Endodermal cell (in vitro differentiated cells): ENCODE measurements at places on chromosomes 4 and X. TPM values are rescaled to one million over a fixed set of nuclear protein-coding genes. Genes with fewer than 3 reads are reported as not detected.

MSANTD1 gene
- 0.31 to 1.2 TPM (median 1.00 TPM) in 3 replicates for total RNA-seq

DNA sequence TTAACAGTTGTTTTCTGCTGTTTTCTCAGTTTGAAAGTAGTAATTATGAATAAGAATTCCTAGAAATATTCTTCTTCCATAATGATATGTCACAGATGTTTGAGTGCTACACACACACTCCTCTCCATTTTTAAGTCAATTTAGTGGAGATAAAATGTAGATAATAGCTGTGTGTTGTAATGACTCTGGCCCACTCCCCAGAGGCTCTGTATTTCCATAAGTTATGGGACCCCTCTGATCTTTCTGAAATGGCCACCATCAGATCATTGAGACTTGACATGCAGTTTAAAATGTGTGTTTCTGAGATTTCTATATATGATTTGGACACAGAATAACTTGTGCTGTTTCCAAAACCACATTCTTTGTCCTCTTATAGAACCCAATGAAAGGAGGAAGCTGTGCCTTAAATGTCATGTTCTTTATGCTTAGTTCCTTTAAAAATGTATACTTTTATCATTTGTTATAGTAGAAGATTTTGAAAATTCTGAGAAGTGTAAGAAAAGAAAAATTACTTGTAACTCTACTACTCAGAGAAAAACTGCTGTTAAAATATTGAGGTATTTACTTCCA is 46.4 kb downstream of the GAB1 start:
- no peaks in the 10 kb centered on the region for H3K27me3 ChIP-seq
- peaks cover 4% of the 10 kb centered on the region for H3K4me1 ChIP-seq
- no peaks in the 10 kb centered on the region for H3K36me3 ChIP-seq
- no peak overlapping the region for H3K4me3 ChIP-seq
- H3K27ac ChIP-seq = no peak overlapping the region
- DNase-seq = no peak

NAAA gene
- 1.7 and 1.9 TPM in 2 replicates for total RNA-seq

DNA sequence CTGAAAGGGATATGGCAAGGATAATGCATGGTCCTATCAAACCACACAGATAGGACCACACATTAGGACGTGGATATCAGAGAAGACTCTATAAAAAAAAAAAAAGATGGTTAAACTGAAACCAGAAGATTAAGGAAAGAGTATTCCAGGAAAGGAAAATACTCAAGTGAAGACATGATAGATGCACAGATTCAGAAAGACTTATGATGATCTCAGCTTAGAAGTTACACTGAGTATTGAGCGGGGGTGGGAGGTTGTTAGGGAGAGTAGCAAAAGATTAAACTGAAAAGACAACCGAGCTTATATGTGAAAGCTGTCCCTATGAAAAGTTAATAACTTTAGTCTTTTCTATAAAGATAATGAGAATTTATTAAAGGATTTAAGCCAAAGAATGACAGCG is 211.0 kb upstream of the EMCN start:
- H3K4me1 ChIP-seq = no peaks in the 10 kb centered on the region
- no peaks in the 10 kb centered on the region for H3K36me3 ChIP-seq
- no peaks in the 10 kb centered on the region for H3K27me3 ChIP-seq
- no peak overlapping the region for H3K4me3 ChIP-seq
- no peak overlapping the region for H3K27ac ChIP-seq

SOX3 gene
- 2.0 and 3.3 TPM in 2 replicates for total RNA-seq

RTL3 gene
- not detected in 3 replicates for total RNA-seq

DNA sequence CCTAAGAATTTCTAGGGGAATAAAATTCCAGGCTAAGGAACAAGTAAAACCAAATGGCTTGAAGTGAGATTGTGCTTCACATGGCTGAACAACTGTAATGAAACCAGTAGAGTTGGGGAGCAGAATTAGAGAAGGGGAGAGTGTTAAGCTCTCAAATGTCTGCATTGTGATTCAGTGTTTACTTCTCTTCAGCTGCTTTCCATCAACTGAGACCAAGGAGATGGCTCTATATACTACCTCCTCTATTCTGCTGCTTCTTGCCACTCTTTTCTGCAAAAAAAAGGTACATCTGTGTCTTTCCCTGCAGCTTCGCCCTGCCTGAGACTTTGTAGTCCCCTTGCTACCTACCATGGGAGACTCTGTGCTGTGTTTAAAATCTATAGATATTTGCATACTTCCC is 73.5 kb downstream of the WDFY3 start:
- peaks cover 52% of the 10 kb centered on the region for H3K36me3 ChIP-seq
- no peak overlapping the region for H3K4me3 ChIP-seq
- H3K27me3 ChIP-seq = no peaks in the 10 kb centered on the region
- H3K27ac ChIP-seq = no peak overlapping the region
- DNase-seq = no peak

DNA sequence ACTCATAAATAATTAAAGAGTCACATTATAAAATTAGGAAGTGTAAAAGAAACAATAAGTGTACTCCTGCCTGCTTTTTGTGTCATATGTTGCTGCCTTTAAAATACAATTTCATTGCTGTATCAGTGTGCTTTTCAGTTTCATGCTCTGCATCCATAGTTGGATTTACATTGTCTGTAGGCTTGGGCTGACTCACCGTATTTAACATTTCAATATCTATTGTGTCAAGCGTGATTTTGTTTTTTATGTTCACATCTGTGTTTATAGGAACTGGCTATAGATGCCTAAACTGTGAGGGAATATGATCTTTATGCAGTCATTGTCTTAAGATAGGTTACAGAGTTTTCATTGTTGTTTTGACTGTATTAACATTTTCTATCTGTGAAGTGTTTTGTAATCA is 18.1 kb downstream of the CCSER1 start:
- H3K4me3 ChIP-seq = no peak overlapping the region
- no peak overlapping the region for H3K27ac ChIP-seq
- no peaks in the 10 kb centered on the region for H3K27me3 ChIP-seq
- H3K4me1 ChIP-seq = no peaks in the 10 kb centered on the region
- H3K36me3 ChIP-seq = no peaks in the 10 kb centered on the region

GRCh38 chr4:76729980-76730379 is 168.0 kb downstream of the SOWAHB start:
- H3K36me3 ChIP-seq = peaks cover 16% of the 10 kb centered on the region
- H3K27me3 ChIP-seq = no peaks in the 10 kb centered on the region
- peak overlapping the region; percentile 57 for H3K27ac ChIP-seq

DNA sequence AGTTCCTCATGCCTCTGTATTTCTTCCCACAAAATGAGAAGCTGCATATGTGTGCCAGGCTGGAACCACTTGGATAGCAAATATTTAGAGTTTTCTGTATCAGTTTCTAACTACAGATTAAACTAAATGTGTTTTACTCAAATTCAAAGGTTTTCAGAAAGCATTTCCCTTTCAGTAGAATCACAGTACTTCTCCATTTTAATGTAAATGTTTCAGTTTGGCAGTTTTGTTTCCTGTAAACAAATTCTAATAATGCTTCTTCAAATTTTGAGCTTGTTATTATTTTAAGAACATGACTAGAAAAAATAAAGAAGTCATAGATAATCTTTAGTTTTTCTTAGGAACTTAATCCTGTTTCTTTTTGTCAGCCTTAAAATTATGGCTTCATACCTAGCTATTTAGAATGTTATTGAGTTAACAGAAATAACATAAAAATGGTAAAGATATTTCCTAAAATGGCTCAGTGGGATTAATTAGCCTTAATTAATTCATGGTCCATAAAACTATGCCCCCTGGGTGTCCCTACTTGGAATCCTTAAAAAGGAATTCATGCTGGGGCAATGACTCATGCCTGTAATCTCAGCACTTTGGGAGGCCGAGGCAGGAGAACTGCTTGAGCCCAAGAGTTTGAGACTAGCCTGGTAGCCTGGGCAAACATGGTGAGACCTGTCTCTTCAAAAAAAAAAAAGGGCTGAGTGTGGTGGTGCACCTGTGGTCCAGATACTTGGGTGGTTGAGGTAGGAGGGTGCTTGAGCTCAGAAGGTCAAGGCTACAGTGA is 83.8 kb upstream of the GPR34 start:
- H3K4me3 ChIP-seq = no peak overlapping the region
- no peak overlapping the region for H3K27ac ChIP-seq
- no peaks in the 10 kb centered on the region for H3K4me1 ChIP-seq
- H3K27me3 ChIP-seq = no peaks in the 10 kb centered on the region
- peak; percentile 52 for DNase-seq

RNF212 gene
- total RNA-seq = 2.8 to 3.5 TPM (median 3.4 TPM) in 3 replicates

HPGDS gene
- not detected in 2 replicates for total RNA-seq

ATOH1 gene
- total RNA-seq = 0.67 to 1.0 TPM in 2 of 3 replicates, not detected in the other

DNA sequence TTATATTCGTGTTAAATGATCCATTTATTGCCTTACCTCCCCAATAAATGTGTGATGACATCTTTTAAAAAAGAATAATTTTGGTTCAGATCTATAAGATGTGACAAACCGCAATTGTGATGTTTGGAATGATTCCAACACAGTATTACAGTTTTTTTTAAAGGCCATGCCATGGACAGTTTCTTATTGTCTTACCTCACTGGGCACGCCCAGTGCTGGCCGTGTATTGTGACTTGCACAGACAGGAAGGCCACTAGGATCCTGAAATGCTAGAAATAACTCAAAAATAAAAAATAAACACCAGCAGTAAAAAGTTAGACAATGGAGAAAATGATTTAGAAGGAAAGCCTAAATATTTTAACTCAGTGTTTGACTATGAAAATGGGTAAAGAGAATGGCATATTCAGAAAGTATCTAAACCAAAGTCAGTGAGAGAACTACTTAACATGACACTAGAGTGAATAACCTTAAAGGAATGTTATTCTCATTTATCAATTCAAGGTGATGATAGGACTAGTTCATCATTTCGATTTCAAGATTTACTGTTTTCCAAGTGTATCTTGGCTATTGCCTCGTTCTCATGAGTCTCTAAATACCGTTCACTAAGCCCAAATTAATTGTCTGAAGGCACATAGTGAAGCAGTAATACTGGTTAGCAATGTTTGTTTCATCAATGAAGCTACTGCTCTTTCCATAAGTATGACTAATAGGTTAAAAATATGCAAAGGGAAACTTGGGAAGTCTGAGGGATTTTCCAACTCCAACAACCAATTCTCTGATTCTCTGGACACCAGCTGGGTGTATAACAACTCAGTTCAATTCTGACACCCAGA is 46.1 kb upstream of the VEGFC start:
- DNase-seq = no peak
- H3K27ac ChIP-seq = no peak overlapping the region
- no peak overlapping the region for H3K4me3 ChIP-seq
- H3K4me1 ChIP-seq = no peaks in the 10 kb centered on the region

DNA sequence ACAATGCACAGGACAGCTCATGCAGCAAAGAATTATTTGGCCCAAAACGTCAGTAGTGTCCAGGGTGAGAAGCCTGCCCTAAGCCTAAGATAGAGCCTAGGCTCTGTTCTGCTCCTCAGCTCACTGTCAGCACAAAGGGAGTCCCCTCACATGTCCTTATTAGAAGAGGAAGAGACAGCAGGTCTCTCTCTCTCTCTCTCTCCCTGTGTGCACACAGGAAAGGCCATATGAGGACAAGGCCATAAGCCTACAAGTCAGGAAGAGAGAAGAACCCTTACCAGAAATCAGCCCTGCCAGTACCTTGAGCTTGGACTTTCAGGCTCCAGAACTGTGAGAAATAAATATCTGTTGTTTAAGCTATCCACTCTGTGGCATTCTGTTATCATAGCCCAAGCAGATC is 20.4 kb downstream of the FAM184B start:
- DNase-seq = no peak
- no peaks in the 10 kb centered on the region for H3K27me3 ChIP-seq
- no peaks in the 10 kb centered on the region for H3K4me1 ChIP-seq
- H3K36me3 ChIP-seq = no peaks in the 10 kb centered on the region
- H3K4me3 ChIP-seq = no peak overlapping the region

UGT2A1 gene
- total RNA-seq = not detected in 3 replicates

TRMT10A gene
- 4.4 and 5.2 TPM in 2 replicates for total RNA-seq

BEX1 gene
- total RNA-seq = 83.6 and 88.9 TPM in 2 replicates

CCKAR gene
- not detected in 3 replicates for total RNA-seq

DNA sequence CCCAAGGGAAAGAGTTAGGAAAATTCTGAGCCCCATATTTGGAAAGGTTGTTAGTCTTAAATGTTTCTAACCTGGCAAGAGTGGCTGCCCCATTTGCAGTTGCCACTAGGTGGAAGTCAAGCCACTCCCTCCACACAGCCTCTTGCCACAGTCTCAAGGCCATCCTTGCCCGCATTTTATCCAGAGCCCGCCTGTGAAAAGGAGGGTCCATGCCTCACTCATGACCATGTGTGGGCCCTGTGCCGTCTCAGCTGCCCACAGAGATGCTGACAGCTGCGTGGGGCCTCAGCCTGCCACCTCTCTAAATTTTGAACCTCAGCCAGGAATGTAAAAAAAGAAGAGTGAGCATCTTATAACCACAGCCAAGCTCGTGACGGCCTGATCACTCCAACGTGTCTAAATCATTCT is 201.5 kb upstream of the FAM241A start:
- H3K4me3 ChIP-seq = no peak overlapping the region
- peak; percentile 86 for DNase-seq
- no peak overlapping the region for H3K27ac ChIP-seq
- H3K36me3 ChIP-seq = no peaks in the 10 kb centered on the region
- no peaks in the 10 kb centered on the region for H3K4me1 ChIP-seq

MGAT4D gene
- total RNA-seq = not detected in 3 replicates

- no peak for DNase-seq
- no peak overlapping the region for H3K27ac ChIP-seq
- no peak overlapping the region for H3K4me3 ChIP-seq
- H3K4me1 ChIP-seq = no peaks in the 10 kb centered on the region
- no peaks in the 10 kb centered on the region for H3K36me3 ChIP-seq
These were observed 12.7 kb upstream of the CXCL6 start for GRCh38 chr4:73823760-73824159.

TEC gene
- 3.8 and 4.4 TPM in 2 replicates for total RNA-seq

DNA sequence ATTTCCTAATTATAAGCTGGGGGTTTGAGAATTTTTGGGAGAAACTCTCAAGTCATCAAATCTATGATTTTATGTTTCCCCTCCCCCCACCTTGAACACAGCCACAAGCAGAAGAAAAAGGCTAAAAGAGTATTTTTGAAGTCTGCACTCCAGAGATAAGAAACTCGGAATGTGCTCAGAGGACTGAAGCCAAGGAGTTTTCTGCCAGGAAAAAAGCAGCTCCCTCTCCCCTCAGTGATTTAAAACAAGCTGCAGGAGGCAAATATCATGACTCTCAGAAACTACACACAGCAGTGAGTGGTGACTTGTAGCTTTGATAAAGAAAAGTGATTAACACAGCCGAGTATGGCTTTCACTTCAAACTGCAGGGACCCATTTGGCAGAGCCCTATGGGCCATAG is 800.2 kb upstream of the FTHL17 start:
- peak overlapping the region; percentile 2 for H3K27ac ChIP-seq
- DNase-seq = no peak
- H3K4me3 ChIP-seq = no peak overlapping the region
- peaks cover 8% of the 10 kb centered on the region for H3K4me1 ChIP-seq

GAGE1 gene
- total RNA-seq = not detected in 2 replicates

DDX60 gene
- 1.1 and 1.6 TPM in 2 replicates for total RNA-seq

DNA sequence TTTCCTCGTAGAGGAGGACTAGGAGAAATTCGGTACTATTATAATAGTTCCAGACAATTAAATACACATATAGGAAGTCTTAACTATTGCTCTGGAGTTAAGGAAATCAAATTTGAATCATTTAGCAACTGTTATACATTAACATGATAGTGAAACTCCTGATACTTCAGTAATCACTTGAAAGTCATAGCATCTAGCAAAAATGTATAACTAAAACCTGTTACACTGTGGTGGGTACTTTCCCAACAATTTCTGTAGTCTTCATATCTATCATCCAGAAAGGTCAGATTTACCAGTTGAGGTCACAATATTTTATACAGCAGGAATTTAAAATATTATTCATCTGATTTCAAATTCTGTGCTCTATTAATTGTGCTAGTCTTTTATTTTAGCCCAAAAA is 669.6 kb upstream of the PCDH10 start:
- no peak overlapping the region for H3K27ac ChIP-seq
- no peaks in the 10 kb centered on the region for H3K36me3 ChIP-seq
- H3K4me3 ChIP-seq = no peak overlapping the region
- no peak for DNase-seq
- H3K27me3 ChIP-seq = no peaks in the 10 kb centered on the region
- H3K4me1 ChIP-seq = peaks cover 3% of the 10 kb centered on the region
